ENCODE measurements at places on chromosomes 2 and 18.

- no peak for DNase-seq
Measured at GRCh38 chr2:231816327-231817026, 30.2 kb downstream of the COPS7B start.

GRCh38 chr2:205409411-205409810 lies 272.9 kb upstream of the NRP2 start:
- no peak for DNase-seq

- no peak for DNase-seq
Measured at GRCh38 chr2:171524018-171524401, 1.7 kb downstream of the CYBRD1 start.

DNA sequence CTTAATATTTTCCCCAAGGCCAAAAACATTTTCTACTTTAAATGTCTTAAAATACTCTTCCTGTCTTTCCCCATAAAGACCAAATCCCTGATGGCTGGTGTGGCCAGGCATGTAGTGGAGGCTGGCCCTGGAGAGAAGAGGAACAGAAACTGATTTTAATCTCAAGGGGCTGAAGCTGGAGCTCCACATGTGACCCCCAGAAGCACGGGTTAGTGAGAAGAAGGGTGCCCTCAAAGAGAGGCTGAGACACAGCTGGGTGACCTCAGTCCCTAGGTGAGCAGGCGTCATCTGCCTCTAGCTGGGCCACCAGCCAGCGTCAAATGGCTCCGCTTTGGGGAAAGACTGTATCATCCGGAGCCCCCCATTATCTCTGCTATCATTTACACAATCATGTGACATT lies 19.3 kb upstream of the TMEM18 start:
- DNase-seq, result no peak

DNA sequence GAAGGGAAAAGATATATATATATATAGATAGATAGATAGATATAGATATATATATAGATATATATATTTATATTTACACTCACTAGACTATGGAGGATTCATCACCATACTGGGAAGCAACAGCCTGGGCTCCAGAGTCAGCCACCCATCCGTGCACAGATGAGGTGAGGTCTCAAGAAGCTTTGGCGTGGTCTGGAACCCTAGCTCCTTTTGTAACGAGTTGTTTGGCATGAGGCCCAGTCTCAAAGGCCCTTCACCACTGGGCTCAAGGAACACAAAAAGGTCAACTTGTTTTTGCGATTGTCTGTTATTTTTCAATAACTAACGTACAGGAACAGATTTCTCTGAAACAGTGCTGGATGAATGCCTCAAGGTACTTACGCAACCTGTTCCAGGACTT lies 448.7 kb downstream of the CMPK2 start:
- DNase-seq, result no peak

GRCh38 chr2:132252191-132252893 lies 90.6 kb upstream of the ANKRD30BL start:
- no peak for DNase-seq

DNA sequence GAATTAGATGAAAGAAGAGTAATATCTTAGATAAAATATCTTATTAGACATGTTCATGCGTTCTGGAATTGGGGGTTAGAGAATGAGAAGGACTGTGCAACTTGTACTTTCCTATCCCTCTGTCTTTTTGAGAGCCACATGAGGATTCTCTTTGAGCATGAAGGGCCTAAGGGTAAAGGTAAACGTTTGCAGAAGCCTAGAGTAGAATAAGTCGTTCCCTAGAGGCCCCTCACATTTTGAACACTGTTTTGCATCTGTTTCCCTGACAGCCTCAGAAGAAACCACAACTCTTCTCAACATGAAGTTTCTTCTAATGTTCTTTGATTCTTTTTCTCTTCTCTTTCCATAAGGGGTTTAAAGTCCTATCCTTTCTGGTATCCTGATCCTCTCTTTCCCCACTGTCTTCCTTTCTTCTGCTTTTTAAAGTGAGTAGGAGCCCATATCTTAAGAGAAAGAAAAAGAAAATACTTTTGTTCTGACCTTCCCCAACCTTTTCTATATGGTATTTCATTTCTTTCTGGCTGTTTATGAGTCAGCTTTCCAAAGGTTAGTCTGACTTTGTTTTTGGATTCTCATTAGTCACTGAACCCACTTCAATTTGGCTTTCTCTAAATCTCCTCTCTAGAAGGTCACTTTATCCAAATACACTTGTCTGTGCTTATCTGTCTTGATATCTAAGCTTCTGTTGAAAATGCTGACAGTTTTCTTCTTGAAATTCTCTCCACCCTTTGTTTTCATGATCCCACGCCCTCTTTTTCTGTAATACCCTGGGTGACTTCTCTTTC lies 34.8 kb downstream of the PPP1R1C start:
- no peak for DNase-seq

GRCh38 chr18:56807901-56808300 lies 156.7 kb downstream of the WDR7 start:
- DNase-seq, result no peak

- DNase-seq, result no peak
Measured at GRCh38 chr2:23595021-23595420, 210.0 kb downstream of the KLHL29 start.

DNA sequence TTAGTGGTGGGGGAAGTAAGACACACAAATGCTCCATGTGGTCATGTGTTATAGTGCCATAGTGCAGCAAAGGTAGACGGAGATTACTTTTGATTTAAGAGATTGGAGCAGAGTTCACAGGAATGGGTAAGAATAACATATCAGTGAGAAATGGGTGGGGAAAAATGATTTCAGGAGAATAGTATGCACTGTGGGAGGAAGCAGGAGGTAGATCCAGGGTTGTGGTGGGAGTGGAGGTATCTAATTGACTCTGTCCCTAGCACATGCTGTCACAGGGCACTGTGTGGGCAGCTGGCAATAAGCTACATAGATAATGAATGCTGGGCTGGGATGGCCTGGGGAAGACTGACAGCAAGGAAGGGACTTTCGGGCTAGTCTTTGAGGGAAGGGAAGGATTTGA lies 65.3 kb downstream of the STAT1 start:
- no peak for DNase-seq

DNA sequence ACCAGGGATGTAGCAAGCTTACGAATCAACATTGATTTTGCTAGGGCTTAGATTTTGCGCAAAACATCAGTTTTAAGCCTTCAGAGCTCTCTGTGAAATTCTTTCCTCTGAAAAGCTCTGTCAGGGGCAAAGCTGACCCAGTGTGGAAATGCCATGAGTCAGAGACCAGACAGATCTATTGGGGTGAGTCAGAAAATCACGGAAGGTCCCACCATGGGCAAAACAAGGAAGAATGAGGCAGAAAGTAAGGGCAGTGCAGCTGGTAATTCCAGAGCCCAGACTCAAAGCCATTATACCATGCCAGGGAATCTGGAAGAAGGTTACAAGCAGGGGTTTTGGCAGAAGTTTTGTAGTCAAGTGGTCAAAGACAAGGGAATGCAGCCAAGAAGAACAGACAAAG lies 256.6 kb upstream of the CTAGE1 start:
- DNase-seq, result no peak

DNA sequence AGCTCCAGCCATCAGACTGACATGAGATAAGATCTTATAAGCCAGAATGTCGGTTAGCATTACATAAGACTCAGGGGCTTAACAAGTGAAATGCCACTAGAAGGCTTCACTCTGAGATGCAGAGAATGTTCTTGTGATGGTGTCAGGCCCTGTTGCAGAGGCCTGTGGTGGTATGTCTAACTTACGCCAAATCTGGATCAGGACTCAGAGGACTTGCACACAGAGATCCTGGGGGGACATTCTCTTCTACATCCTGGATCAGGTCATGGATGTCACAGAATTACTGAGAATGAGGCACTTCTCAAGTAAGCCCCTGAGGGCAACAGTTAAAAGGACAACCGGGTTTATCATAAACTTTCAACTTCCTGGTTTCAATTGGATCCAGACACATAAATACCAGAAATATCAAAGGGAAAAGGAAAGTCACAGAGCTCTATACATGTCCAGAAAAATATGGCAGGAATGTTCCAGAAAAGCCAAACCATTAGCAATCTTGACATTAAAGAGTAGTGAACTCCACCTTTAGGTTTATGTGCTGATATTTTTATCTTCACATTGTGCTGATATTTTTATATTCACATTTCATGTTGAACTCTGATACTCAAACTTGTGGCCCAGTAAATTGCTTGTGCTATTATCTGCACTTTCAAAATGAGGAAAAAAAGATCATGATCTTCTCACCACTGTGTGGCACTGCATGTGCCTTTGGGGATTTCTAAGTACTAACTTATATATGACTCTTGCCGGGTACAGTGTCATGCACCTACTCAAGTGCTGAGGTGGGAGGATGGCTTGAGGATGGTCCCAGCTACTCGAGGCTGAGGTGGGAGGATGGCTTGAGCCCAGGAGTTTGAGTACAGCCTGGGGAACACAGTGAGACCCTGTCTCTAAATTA lies 137.5 kb upstream of the RNF152 start:
- no peak for DNase-seq

GRCh38 chr2:63643486-63643885 lies 54.7 kb downstream of the MDH1 start:
- DNase-seq, result no peak

GRCh38 chr2:101113441-101114267 lies 37.5 kb downstream of the TBC1D8 start:
- DNase-seq, result no peak

GRCh38 chr2:206739271-206739670 lies 21.1 kb upstream of the DYTN start:
- no peak for DNase-seq

- DNase-seq, result no peak
Measured at GRCh38 chr2:138602166-138602460, 100.5 kb downstream of the SPOPL start.

- DNase-seq, result no peak
Measured at GRCh38 chr2:234250926-234251325, 200.4 kb downstream of the SPP2 start.

GRCh38 chr2:109511168-109511567 lies 102.6 kb downstream of the SEPTIN10 start:
- no peak for DNase-seq

DNA sequence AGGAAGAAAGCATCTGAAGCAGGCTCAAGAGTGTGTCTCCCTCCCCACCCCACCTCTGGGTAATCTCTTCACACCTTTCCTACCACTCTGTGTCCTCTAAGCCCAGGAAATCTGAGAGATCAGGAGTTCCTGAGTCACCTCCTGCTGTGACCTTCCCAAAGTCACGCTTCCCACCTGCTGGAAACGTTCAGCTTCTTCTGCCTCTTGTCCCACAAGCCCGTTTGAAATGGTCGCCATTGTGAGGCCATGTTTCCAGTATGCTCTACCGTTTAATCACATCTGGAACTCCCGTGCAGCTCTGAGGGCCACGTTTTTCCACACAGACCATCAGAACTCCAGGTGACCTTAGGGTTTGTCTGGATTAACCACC lies 25.9 kb downstream of the GREB1 start:
- no peak for DNase-seq

GRCh38 chr2:240403396-240404104 lies 31.9 kb upstream of the GPC1 start:
- DNase-seq, result no peak

DNA sequence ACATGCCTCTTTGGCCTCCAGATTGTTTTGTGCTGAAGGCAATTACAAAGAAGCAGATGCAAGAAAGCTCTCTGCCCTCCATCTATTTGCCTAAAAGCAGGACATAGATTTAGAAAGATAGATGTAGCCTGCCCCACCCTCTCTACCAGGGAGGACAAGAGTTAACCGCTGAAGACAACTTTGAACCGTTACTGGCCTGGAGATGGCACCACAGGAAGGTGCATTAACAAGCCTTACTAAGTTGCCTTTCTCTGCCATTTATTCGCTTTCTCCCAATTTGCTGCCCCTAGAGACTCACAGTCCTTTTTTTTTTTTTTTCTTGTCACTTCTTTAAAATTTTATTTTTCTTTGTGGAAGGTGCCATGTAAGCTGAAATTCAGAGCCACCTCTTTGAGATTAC lies 28.8 kb upstream of the RMDN2 start:
- no peak for DNase-seq

DNA sequence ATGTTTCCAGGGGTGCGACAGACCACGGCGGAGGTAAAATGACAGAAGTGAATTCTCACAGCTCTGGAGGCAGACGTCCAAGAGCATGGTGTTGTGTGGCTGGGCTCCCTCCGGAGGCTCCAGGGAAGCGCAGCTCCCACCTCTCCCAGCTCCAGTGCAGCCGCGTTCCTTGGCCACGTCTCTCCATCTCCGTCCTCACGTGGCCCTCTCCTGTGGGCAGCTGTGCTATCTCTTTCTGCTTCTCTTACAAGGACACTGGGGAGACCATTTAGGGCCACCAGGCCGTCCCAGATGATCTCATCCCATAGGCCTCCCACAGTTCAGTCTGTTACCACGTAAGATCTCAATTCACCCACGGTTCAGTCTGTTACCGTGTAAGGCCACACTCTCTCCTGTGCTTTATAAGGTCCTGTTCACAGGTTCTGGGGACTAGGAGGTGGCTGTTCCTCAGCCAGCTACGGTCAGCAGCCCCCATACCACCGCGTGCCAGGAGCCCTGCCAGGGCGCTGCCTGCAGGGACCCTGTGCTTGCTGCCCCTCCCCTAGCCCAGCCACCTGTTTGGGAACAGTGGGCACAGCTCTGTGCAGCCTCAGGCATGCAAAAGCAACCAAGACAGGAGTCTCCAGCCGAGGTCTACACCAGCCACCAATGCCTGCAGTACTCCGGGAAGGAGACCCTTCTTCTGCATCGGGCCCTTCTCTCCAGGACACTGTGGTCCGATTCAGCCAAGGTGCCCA lies 2.9 kb upstream of the MAB21L4 start:
- DNase-seq, result no peak

DNA sequence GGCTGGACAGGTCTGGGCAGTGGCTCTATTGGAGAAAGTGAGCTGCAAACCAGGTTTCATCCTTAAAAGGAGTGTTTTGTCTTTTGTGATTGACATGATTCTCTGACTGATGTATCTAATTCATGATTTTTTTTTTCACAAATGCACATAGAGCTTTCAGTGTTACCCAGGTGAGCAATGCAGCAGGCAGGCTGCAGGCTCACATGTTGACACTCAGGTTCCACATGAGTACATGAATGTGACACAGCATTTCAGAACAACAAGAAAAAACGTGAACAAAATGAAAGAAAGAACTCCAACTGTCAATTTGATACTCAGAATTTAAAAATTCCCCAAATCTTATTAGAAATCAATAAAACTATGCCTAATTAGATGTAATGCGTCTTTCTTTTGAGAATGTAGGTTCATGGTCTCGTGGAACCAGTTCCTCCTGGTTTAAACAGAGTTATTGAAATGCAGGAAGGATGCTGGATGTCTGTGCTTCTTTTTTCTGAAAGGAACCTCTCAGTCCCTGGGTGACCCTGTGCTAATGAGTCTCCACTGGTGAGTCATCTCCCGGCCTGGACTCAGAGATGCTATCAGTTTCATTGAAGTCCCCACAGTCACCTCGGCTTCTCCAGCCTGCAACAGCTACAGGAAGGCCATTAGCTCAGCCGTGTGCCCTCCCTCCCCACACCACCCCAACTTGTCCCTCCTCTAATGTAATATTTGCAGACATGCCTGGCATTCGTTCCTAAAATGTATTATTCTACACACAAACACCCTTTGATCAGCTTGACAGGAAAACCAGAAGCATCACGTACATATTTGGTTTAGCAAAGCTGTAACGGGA lies 430.4 kb downstream of the LPIN1 start:
- no peak for DNase-seq

DNA sequence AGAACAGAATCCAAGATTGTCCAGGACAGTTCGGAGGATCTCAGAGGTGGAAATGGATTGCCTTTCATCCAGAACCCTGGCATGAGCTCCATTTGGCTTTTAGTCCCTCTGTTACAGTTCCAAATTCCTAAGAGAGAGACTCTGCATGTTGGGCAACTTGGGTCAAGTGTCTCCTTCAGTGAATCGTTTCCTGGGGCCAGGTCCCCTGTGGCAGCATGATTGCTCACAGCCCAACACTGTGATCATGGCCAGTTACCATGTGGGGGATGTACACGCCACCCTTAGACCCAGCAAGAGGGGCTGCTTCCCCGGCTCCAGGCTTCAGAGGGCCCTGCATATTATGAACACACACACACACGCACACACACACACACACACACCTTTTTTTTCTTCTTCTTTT lies 118.6 kb upstream of the GLI2 start:
- DNase-seq, result no peak

All from effector memory CD4-positive, alpha-beta T cell (primary cell).